Peyer's patch (tissue), 4 donors: ENCODE measurements at places on chromosomes 1 and 21. TPM values are rescaled to one million over a fixed set of nuclear protein-coding genes. Genes with fewer than 3 reads are reported as not detected.

C4BPA gene
- 2.6 TPM for total RNA-seq

CHI3L2 gene
- 0.67 TPM for total RNA-seq

GRCh38 chr1:200428482-200429205 is 18.8 kb upstream of the ZNF281 start:
- no peak for DNase-seq

- no peak for DNase-seq
Observed at GRCh38 chr1:7638078-7638477, 133.0 kb upstream of the VAMP3 start.

- DNase-seq, result no peak
Observed at GRCh38 chr1:119209596-119210295, 69.3 kb upstream of the WARS2 start.

- no peak for DNase-seq
Observed at GRCh38 chr1:56696663-56697062, 51.5 kb downstream of the PRKAA2 start.

- no peak for DNase-seq
Observed at GRCh38 chr1:181317261-181317930, 165.9 kb upstream of the CACNA1E start.

- DNase-seq, result peak; percentile 15
Observed at GRCh38 chr1:74343216-74343615, 108.0 kb downstream of the TNNI3K start.

DNA sequence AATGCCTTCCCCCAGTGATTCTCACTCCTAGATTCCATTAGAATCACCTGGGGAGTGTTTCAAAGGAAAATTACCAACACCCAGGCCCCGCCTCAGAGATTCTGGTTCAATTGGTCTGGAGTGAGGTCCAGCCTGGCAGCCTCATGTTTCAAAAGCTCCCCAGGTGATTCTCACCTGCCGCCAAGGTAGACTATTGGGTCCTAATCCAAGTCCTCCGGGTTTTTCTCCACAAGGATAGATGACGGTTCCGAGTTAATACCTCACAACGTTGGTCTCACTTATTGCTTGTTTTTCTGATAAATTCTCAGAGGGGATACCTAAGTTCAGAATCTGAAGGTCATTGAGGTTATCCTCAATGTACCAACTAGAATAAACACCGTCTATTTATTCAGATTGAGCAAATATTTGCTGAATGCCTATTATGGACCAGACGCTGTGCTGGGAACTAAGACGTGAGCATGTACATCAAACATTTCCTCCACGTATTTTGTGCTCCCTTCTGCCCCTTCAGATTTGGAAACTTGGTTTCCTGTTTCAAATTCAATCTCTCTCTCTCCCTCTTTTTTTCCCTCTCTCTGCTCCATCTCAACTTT is 97.5 kb downstream of the SEC16B start:
- no peak for DNase-seq

DNA sequence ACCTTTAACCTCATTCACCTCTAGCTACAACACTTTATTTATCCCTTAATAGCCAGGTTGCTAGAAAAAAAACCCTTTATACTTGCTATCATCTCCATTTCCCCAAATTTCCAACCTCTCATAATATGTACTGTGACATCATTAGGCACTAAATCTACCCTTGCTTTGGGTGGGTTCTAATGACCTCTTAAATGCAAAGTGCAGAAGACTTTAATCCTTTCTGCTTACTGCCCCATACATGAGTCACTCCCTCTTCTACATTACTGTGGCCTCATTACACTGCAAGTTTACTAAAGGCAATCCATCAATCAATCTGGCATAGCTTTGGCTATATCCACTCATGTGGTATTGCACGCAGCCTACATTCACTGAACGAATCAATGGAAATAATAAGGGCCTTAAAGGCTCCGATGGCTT is 353.3 kb downstream of the SMYD3 start:
- no peak for DNase-seq

DNA sequence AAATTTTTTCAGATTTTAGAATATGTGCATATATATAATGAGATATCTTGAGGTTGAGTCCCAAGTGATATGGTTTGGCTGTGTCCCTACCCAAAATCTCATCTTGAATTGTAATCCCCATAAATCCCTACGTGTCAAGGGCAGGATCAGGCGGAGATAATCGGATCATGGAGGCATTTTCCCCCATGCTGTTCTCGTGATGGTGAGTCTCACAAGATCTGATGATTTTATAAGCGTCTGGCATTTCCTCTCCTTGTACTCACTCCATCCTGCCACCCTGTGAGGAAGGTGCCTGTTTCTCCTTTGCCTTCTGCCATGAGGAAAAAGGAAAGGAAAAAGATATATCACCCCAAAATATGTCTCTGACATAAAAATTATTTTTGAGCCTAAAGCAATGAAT is 64.6 kb downstream of the TOR3A start:
- DNase-seq, result no peak

- DNase-seq, result no peak
Observed at GRCh38 chr1:84037758-84038611, 39.1 kb upstream of the TTLL7 start.

- no peak for DNase-seq
Observed at GRCh38 chr1:53025769-53026112, 36.3 kb upstream of the PODN start.

- no peak for DNase-seq
Observed at GRCh38 chr1:2504225-2504948, 22.0 kb downstream of the PANK4 start.

- no peak for DNase-seq
Observed at GRCh38 chr1:180264595-180264994, 34.5 kb downstream of the LHX4 start.
